Nephron progenitor cell (in vitro differentiated cells): ENCODE measurements at places on chromosomes 7 and 10.

DNA sequence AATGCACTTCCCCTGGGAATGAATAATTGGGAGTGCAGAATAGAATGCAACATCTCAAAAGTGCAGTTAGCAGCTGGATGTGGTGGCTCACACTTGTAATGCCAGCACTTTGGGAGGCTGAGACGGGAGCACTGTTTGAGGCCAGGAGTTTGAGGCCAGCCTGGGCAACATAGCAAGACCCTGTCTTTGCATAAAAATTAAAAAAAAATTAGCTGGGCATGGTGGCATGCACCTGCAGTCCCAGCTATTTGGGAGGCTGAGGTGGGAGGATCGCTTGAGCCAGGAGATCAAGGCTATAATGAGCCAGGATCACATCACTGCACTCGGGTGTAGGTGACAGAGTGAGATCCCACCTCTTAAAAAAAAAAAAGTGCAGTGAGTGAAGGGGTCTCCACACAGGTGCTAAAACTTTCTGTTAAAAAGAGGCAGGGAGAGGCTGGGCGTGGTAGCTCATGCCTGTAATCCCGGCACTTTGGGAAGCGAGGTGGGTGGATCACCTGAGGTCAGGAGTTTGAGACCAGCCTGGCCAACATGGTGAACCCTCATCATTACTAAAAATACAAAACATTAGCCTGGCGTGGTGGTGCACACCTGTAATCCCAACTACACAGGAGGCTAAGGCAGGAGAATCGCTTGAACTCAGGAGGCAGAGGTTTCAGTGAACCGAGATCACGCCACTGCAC lies 13.5 kb upstream of the ZMIZ1 start:
- no peak overlapping the region for H3K4me3 ChIP-seq
- peaks cover 8% of the 10 kb centered on the region for H3K27me3 ChIP-seq
- no peak overlapping the region for H3K27ac ChIP-seq
- no peaks in the 10 kb centered on the region for H3K36me3 ChIP-seq

DNA sequence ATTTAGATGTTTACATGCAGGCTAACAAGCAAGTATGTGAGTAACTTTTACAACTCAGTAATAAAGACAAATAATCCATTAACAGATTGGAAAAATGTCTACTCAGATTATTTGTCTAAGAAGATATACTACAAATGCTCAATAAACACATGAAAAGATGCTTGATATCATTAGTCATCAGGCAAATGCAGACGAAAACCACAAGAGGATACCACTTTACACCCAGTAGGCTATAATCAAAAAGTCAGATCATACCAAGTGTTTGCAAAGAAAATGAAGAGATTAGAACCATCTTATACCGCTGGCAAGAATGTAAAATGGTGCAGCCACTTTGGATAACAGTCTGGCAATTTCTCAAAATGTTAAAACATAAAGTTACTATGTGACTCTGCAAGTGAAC lies 84.1 kb downstream of the MALSU1 start:
- H3K4me1 ChIP-seq = no peaks in the 10 kb centered on the region
- peaks cover 86% of the 10 kb centered on the region for H3K36me3 ChIP-seq
- H3K27ac ChIP-seq = no peak overlapping the region
- H3K27me3 ChIP-seq = peaks cover 2% of the 10 kb centered on the region
- no peak for DNase-seq

- no peak for DNase-seq
- no peaks in the 10 kb centered on the region for H3K36me3 ChIP-seq
- peak overlapping the region; percentile 36 for H3K27ac ChIP-seq
- peaks cover 23% of the 10 kb centered on the region for H3K27me3 ChIP-seq
- H3K4me1 ChIP-seq = peaks cover 90% of the 10 kb centered on the region
These were observed 498.0 kb upstream of the ZMIZ1 start for GRCh38 chr10:78570633-78571235.

- H3K27me3 ChIP-seq = peaks cover 43% of the 10 kb centered on the region
- peak within 1 kb of the TSS; percentile 91 for H3K4me3 ChIP-seq
- no peak within 1 kb of the TSS for H3K27ac ChIP-seq
- H3K36me3 ChIP-seq = peaks cover 8% of the 10 kb centered on the region
These were observed at the start of gene VOPP1 for GRCh38 chr7:55572378-55573233. TSS of gene VOPP1 (minus strand) at chr7:55572502. CDS start at chr7:55572324, 178 bp downstream.

DNA sequence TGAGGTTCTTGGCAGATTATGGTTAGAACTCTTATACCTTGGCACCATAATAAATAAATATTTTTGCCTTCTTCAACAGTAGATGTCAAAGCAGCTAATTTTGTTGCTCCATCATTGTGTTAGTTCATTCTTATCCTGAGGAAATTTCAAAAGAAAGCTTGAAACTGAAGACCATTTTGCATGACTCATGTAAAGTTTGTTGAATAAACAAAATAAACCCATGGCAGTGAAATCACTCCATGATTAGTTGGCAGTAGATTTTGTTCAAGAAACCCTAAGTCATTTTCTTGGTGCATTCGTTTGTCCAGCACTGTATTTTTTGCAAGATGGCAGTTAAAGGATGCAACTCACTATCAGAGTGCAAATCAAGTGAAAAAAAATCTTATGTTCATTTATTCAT lies 91.6 kb downstream of the HECW1 start:
- H3K27me3 ChIP-seq = peaks cover 4% of the 10 kb centered on the region
- no peaks in the 10 kb centered on the region for H3K36me3 ChIP-seq
- DNase-seq = no peak
- H3K27ac ChIP-seq = no peak overlapping the region
- peaks cover 8% of the 10 kb centered on the region for H3K4me1 ChIP-seq

- H3K27ac ChIP-seq = no peak overlapping the region
- DNase-seq = no peak
- H3K4me1 ChIP-seq = no peaks in the 10 kb centered on the region
- H3K27me3 ChIP-seq = peaks cover 5% of the 10 kb centered on the region
- no peak overlapping the region for H3K4me3 ChIP-seq
These were observed 22.8 kb downstream of the AKR1C3 start for GRCh38 chr10:5117026-5117425.

GRCh38 chr7:70212281-70212680 lies 614.0 kb downstream of the AUTS2 start:
- no peak overlapping the region for H3K27ac ChIP-seq
- H3K36me3 ChIP-seq = peaks cover 3% of the 10 kb centered on the region

GRCh38 chr7:1109581-1110310 lies 21.8 kb downstream of the GPER1 start:
- H3K36me3 ChIP-seq = peaks cover 5% of the 10 kb centered on the region
- peaks cover 3% of the 10 kb centered on the region for H3K27me3 ChIP-seq
